A673 (cell line): ENCODE measurements at places on chromosomes 4 and X.
A peak's percentile ranks its signal among the peaks of the same experiment; 100 is the strongest.

DNA sequence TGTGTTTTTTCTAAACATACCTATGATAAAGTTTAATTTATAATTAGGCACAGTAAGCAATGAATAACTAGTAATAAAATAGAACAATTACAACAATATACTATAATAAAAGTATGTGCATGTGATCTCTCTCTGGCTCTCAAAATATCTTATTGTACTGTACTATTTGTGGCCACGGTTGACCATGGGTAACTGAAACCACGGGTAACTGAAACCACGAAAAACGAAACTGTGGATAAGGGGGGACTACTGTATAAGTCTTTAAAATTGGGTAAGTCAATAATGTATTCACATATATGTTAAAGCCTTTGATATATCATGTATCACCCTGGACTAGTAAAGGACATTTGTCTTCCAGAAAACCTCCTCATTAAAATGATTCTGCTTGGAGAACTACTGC is 20.0 kb downstream of the TMEM154 start:
- DNase-seq = no peak

DNA sequence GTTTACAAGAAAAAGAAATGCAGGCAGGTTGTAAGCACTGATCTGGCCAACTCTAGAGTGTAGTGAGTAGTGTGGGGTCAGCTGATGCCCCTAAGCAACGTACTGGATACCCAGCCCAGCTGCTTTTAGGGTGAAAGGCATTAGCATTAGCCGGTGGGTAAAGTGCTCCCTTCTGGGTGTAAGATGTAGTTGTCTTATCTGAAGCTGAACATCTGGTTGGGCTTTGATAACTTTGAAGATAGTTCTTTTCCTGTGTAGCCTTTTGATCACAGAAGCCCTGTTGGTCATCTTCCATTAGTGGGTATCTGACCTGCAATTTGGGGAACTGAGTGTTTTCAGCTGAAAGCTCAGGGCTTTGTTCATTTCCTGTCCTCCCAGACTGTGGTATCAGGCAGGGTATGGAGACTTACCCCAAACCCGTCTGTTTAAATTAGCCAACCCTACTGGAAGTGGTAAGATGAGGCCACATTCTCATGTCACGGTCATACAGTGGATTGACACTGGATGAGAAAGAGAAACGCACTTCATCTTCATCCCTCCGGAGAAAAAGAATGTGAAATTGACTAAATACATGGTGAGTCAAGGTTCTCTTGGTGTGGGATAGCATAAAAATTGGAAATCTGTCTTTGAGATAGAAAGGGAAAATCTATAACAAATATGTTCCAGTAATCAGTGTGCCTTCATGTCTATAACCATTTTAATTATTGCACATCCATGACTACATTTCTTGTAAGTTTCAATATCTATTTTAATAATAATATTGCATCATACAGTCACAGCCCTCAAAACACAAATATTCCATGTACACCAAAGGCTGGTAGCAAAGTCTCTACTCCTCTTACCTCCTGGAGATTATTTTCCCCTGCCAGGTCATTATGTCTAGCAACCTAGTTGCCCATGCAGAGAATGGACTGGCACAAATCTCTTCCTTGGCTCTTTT is 8.7 kb downstream of the RHOH start:
- no peak for DNase-seq

GRCh38 chr4:39763714-39764572 is 66.0 kb downstream of the UBE2K start:
- DNase-seq = no peak

- DNase-seq = no peak
Measured at GRCh38 chr4:18052158-18052557, 30.6 kb upstream of the LCORL start.

DNA sequence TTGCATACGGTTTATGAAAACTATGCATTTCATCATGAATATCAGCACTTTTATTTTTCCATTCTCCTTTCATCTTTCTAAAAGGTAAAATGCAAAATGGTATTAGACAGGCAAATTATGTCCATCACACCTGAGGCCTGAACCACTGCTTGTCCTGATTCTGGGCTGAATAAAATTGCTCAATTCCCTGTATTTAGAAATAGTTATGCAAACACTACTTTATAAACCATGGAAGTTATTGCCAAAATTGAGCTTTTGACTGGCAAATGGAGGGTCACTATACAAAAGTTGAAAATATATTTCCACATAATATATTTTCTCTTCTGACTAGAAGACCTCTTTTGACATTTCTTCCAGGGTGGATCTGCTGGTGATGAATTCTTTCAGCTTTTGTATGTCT is 21.1 kb downstream of the FAM47E start:
- no peak for DNase-seq

GRCh38 chrX:19799319-19800182 is 87.8 kb downstream of the SH3KBP1 start:
- DNase-seq = no peak

DNA sequence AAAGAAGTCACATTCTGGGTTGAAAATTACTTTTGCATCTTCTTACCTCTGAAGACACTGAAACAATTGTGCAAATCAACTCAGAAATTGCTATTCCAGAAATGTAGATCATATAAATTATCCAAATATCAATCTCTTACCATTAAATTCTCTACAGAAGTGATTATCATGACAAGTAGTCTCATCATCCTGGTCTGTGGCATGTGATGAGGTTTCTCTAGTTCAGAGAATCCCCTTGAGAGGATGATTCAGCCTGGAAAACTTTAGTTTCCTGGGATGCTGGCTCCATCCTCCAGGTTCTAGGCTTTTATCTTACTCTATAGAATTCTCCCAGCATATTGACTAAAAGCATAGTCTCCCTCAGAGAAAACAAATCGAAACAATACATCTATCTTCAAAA is 76.2 kb upstream of the S100G start:
- peak; percentile 5 for DNase-seq

- peak; percentile 70 for DNase-seq
Measured at GRCh38 chr4:106034751-106035150, 139.5 kb downstream of the NPNT start.

- DNase-seq = no peak
Measured at GRCh38 chr4:987624-988513, 1.0 kb downstream of the IDUA start.

- DNase-seq = no peak
Measured at GRCh38 chrX:68939868-68940267, 111.0 kb downstream of the EFNB1 start.

DNA sequence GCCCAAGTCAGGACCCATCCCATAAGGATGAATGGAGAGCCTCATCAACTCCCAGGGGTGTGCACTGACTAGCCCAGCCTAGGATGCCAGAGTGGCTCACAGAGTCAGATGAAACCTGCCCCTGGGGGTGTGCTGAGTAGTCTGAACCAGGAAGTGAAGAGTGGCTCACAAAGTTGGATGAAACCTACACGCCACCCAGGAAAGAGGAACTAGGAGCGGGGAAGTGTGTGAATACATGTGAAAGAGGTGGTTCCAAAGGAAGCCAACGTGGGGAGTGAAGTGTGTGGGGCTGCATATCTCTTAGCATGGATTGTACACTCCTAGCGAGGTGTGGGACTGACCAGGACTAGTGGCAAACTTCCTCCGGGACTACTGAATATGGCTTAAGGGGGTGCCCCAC is 902.1 kb upstream of the NDST4 start:
- no peak for DNase-seq
